Fibroblast of the aortic adventitia (primary cell): ENCODE measurements at places on chromosomes 3 and 15. TPM values are rescaled to one million over a fixed set of nuclear protein-coding genes. Genes with fewer than 3 reads are reported as not detected.

GREM1 gene
- total RNA-seq, result 25.1 and 181 TPM in 2 replicates

PLSCR5 gene
- total RNA-seq, result not detected in 2 replicates

KBTBD13 gene
- not detected in 2 replicates for total RNA-seq

RAD51 gene
- total RNA-seq, result 2.9 and 12.1 TPM in 2 replicates

SLC28A2 gene
- total RNA-seq, result not detected in 2 replicates

ALDH1A3 gene
- 189 and 197 TPM in 2 replicates for total RNA-seq

BNC1 gene
- 0.27 and 3.8 TPM in 2 replicates for total RNA-seq
